ENCODE measurements at places on chromosomes 3 and 15. TPM values are rescaled to one million over a fixed set of nuclear protein-coding genes. Genes with fewer than 3 reads are reported as not detected.

- no peaks in the 10 kb centered on the region for H3K4me1 ChIP-seq
- H3K27me3 ChIP-seq, result no peaks in the 10 kb centered on the region
- no peak for DNase-seq
- H3K27ac ChIP-seq, result no peak overlapping the region
- no peak overlapping the region for H3K4me3 ChIP-seq
Measured at GRCh38 chr3:176275113-176275512, 922.2 kb downstream of the TBL1XR1 start.

- H3K27ac ChIP-seq, result no peak overlapping the region
- H3K36me3 ChIP-seq, result no peaks in the 10 kb centered on the region
- no peak for DNase-seq
Measured at GRCh38 chr15:42373274-42373673, 14.0 kb downstream of the CAPN3 start.

DNA sequence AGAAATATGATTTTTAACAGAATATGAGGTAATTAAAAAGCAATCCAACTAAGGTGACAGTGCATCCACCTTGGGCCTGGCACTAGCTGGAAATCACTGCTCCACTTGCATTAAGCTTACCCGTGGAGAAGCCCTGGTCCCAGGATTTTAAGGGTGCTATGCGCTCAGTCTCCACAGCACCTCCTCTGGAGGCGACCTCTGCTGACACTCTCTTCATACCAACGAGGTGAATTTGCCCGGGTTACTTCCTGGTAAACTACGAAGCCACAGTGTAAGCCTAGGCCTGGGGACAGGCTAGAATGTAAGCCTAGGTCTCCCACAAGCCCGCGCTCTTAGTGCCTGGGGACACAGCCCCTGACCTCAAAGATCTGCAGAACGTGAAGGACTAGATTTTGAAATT, 793 bp downstream of the APOD start:
- H3K4me1 ChIP-seq, result peaks cover 21% of the 10 kb centered on the region
- H3K27ac ChIP-seq, result no peak overlapping the region
- H3K27me3 ChIP-seq, result peaks cover 8% of the 10 kb centered on the region
- no peak overlapping the region for H3K4me3 ChIP-seq
- no peaks in the 10 kb centered on the region for H3K36me3 ChIP-seq

- H3K4me1 ChIP-seq, result no peaks in the 10 kb centered on the region
- DNase-seq, result no peak
- no peak overlapping the region for H3K4me3 ChIP-seq
- H3K27me3 ChIP-seq, result no peaks in the 10 kb centered on the region
- H3K27ac ChIP-seq, result no peak overlapping the region
Measured at GRCh38 chr3:173753593-173753992, 356.0 kb downstream of the NLGN1 start.

The PPP1R14D gene
- not detected for total RNA-seq

The HRG gene
- not detected for total RNA-seq

The DNAH12 gene
- not detected for total RNA-seq

The POTEB3 gene
- not detected for total RNA-seq
